Fibroblast of skin of left biceps (primary cell): ENCODE measurements at places on chromosomes 2 and 18.

GRCh38 chr2:174012347-174013314 lies 47.5 kb upstream of the SP3 start:
- no peak for DNase-seq

- no peak for DNase-seq
These were observed 552.4 kb upstream of the CDH2 start for GRCh38 chr18:28729321-28729720.

DNA sequence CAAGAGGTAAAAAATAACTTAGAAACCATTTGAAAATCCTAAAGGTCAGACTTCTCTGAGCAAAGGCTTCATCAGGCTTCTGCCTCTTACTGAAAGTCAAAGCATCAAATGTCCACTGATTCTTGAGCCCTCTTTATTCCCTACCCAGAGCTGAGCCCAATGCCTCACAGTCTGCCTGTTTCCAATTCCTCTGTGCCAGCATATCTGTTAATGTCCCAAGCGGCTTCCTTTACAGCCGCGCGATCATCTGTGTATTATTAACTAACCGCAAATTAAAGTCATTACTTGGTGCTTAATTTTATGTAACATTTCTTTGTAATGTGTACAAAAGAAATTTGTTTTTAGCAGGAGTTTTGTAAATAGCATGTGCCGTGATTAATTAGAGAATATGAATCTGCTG lies 418.8 kb upstream of the HNRNPA3 start:
- DNase-seq = no peak

DNA sequence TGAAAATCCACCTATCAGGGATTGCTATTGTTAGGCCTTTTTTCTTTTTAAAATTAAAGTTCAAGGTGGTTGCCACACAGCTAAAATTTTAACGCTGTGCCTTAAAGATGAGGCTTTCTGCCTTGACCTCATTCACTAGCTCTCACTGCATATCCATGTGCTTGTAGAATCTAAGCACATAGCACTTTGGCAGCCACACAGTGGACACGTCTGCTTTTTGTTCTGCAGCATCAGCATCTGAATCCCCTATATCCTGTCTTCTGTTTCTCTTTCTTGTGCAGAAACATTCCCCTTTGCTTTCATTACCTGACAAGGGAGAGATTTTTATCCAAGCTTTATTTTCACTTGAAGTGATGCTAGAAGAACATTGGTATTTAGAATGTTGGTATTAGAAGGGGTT lies 38.1 kb downstream of the RALB start:
- no peak for DNase-seq

DNA sequence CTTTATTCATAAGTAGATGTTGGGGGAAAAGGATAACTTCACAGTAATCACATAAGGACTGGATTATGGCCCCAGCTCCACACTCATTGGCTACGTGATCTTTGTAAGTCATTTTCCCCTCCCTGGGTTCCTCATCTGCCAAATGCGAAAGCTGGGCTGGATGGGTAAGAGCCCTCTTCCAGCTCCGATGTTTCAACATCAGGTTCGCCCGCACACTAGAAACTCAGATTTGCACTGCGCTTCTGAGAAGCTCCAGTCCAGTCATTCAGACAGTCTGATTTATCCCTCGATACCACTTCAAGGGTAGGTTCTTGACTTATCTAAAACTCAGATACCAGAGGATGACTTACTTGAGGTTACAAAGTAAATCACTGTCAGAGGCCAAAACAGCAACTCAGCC lies 31.0 kb upstream of the RMDN2 start:
- no peak for DNase-seq

- no peak for DNase-seq
These were observed 278.0 kb upstream of the MGAT5 start for GRCh38 chr2:133975676-133976428.

- no peak for DNase-seq
These were observed 24.9 kb downstream of the PTGR3 start for GRCh38 chr18:75183973-75184493.

DNA sequence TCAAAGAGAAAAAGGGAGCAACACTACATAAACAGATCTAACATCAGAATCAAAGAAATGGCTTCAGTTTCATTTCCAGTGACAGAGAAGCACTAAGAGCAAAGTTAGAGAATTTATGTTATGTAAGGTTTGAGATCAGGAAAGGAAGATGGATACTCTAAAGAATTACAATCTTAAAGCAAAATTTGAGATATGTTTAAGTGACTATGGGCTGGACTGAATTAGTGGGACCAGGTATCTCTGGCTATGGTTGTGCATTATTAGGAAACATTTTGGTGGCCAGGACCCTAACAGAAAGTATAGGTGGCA lies 208.2 kb downstream of the CCDC178 start:
- no peak for DNase-seq

DNA sequence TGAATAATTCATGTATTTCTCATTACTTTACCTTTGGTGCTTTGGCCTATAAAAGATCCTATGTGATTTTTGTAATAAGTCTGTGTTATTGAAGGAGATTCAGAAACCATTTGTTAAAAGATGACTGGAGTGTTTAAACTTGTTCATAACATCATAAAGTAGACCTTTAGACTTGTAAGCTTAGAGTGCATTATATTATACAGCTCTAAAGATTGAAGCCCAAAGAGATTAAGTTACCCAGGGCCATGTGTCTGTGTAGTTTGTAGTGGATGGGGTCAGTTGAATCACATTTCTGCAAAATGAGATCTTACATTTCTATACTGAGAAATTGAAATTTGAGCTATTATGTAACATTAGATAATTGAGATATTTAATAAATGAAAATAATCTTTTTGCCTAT lies 60.2 kb upstream of the STON1 start:
- DNase-seq = no peak

DNA sequence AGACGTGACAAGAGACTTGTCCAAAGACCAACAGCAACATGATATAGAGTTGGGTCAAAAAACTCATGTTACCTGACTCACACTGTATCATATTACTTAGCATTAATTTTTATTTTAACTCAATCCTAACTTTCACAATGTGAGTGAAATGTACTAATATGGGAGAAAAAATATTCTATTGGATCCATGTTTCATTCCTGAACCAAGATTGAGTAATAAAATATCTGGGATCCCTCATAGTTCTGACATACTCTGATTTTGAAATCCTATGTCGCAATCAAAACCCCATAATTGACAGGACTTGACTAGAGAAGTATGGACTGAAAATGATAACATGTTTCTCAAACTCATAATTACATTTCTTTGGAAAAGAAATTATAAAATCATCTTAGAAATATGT lies 190.4 kb downstream of the RIT2 start:
- DNase-seq = no peak

DNA sequence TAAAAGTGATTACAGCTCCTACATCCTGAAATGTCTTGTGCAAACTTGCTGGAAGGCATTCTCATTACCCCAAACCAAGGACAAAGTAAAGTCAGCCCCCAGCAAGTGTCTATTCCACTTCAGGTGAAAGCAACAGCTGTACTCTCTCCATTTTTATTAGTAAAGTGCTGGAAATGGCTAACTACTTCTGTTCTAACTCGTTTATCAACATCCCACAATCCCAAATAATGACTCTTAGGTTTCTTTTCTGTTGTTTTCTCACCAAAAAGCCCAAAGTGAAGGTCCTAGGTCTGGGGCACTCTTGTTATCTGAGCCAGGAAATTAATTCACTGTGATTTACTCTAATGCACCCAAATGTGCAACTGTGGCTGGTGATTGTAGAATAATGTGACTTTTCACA lies 105.7 kb downstream of the LRRC30 start:
- DNase-seq = no peak

- no peak for DNase-seq
These were observed 81.9 kb downstream of the NEURL3 start for GRCh38 chr2:96423291-96423690.

- no peak for DNase-seq
These were observed 202.5 kb upstream of the RBMS1 start for GRCh38 chr2:160696087-160696452.

- DNase-seq = no peak
These were observed 1494.6 kb upstream of the DDX18 start for GRCh38 chr2:116319935-116320334.

DNA sequence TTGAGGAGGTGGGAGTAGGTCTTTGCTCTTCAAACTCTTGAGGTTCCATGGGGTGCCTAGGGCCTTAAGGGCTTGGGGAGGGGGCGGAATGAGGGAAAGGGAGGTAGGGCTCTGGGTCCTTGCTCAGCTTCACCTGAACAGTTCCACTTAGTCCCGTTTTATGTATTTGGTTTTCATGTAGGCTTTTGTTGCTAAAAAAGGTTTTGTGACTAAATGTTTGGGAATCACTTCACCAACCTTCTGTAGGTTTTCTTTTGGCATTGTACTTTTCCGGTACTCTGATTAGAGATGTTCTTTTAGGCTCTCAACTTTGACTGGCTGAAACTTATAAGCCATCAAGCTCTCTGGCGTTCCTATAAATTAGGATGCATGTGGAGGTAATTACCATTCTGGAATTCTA lies 108.1 kb downstream of the MYCN start:
- no peak for DNase-seq

- no peak for DNase-seq
These were observed 190.4 kb downstream of the FMNL2 start for GRCh38 chr2:152525277-152525838.

GRCh38 chr2:218577482-218578220 lies 9.0 kb downstream of the CNOT9 start:
- no peak for DNase-seq

DNA sequence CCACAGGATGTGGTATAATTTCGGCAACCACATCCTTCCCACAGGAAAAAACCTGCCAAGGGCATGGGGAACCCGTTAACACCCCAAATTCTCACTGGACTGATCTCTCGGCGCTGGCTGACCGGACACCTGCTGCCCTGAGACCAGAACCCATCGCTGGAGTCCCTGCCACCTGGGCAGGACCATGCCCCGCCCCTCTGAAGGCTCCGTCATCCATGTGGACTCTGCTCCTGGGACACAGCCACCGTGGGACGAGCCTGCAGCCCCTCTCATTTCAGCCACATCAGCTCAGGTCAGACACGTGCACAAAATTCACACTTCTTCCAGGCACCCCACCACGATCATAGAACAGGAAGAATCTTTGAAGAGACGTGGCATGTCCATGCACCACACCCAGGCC lies 108.2 kb downstream of the ZNF516 start:
- no peak for DNase-seq

DNA sequence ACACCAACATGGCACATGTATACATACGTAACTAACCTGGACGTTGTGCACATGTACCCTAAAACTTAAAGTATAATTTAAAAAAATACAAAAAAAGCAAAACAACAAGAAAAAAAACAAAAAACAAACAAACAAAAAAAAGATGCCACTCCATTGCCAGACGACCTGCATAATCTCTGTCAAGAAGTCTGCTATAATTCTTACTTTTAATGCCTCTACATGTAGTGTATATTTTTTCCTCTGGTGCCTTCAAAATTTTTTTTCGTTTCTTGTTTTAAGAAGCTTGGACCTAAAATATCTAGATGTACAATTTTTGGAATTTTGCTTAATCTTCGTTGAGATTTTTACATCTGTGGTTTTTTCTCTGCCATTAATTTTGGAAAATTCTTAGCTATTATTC lies 235.6 kb upstream of the ZNF521 start:
- no peak for DNase-seq

DNA sequence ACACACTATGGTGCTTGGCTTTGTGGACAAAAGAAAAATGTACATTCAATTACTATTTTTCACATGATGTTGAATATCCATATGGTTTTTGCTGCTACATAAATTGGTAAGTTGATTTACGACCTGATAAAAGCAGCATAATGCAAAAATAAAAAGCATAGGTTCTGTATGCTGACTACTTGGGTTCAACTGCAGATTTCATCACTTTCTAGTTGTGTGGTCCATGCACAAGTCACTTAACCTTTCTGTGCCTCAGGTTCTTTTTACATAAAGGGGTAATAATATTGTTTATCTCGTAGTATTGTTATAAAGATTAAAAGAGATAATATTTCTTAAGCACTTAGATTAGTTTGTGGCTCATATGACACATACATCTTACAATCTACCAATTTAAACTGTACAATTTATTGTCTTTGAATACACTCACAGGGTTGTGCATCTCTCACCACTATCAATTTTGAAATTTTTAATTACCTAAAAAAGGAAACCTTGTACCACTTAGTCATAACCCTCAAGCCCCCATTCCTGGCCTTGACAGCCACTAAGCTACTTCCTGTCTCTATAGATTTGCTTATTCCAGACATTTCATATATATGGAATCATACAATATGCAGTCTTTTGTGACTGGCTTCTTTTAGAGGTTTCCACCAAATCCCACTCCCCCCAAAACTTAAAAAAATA lies 1443.9 kb downstream of the SUCLG1 start:
- DNase-seq = no peak

- DNase-seq = no peak
These were observed 60.4 kb upstream of the SLC1A4 start for GRCh38 chr2:64928813-64929212.

DNA sequence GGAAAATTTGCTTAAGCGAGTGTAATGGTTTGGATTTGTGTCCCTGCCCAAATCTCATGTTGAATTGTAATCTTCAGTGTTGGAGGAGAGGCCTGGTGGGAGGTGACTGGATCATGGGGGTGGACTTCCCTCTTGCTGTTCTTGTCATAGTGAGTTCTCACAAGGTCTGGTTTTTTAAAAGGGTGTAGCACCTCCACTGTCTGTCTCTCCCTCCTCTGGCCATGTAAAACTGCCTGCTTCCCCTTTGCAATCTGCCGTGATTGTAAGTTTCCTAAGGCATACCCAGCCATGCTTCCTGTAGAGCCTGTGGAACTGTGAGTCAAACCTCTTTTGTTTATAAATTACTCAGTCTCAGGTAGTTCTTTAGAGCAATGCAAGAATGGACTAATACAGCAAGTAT lies 6.6 kb downstream of the YIPF4 start:
- no peak for DNase-seq

DNA sequence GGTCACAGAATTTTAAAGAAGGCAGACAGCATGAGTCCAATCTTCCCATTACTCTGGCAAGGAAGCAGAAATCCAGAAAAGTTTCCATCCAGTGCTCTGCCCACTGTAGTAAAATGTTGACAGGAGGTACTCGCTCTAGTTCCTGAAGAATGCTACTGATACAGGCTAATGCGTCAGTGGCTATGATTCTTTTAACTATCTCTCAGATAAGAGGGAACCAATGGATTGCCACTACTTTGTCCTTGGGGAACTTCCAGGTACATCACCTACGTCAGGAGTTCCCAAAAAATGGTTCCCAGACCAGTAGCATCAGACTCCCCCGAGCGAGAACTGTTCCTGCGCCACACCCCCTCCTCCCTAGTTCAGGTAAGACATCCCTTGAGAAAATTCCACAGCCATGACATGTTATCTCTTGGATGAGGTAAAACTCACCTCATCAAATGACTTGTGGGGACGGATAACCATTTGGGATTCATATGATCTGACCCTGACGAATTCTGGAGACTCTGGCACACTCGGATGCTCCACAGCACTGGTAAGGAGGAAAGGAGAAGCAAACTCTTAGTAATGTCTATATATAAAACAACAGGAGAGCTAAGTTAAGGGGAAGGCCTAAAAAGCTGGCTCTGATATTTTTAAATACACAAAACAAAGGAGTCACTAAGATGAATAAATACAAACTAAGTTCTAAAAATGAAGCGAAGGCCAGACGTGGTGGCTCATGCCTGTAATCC lies 16.5 kb downstream of the STARD7 start:
- DNase-seq = no peak
